Fibroblast of skin of abdomen (primary cell): ENCODE measurements at places on chromosomes 11 and 22.

- no peak for DNase-seq
Observed at GRCh38 chr11:2164861-2165555, 4.0 kb upstream of the INS start.

DNA sequence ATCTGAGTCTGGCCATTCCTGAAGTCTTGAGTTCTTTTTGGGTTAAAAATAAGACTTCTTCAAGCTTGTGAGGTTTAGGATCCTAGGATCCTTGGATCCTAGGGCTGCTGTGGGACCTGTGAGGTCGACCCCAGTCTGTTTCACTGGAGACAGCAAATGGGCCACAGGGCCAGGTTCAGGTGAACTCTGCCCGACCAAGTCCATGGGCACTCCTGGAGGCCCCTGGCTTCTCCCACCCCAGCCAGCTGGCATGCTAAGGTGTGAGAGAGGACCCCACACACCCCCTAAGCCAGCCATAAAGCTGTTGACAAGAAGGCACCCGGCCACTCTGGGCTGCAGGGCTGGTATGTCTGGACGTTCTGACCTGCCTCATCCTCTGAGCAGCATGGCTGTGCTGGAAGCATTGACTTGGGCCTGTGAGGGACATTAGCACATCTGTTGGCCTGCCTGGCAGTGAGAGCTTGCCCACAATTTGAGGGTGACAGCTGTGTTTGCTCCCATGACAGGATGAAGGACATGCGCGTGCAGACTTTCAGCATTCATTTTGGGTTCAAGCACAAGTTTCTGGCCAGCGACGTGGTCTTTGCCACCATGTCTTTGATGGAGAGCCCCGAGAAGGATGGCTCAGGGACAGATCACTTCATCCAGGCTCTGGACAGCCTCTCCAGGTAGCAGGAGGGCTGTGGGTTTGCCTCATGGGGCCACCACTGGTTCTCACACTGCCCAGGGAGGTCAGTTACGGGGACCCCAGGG, 16.0 kb downstream of the CLDN5 start:
- DNase-seq, result no peak

- peak; percentile 50 for DNase-seq
Observed at GRCh38 chr11:9231848-9232177, 33.3 kb downstream of the DENND5A start.

DNA sequence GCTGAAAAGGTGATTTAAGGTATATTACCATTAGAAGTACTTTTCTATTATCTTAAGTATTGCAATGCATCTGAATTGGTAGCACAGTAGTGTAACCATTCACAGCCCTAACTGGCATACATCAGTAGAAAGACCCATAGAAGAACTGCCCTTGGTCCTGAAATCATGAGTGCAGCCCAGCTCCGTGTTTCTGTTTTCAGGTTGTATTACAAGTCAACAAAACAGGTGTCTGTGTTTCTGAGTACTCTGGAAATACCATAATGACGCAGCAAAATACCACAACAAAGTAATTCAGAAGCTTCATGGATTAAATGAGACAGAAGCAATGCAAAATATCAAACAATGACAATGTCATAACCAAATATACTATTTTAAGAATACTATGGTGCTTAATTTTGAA, 226.3 kb downstream of the OPCML start:
- DNase-seq, result no peak

GRCh38 chr11:43751726-43752125, 71.2 kb downstream of the HSD17B12 start:
- DNase-seq, result no peak

- no peak for DNase-seq
Observed at GRCh38 chr11:94767291-94767690, 865 bp upstream of the AMOTL1 start.

DNA sequence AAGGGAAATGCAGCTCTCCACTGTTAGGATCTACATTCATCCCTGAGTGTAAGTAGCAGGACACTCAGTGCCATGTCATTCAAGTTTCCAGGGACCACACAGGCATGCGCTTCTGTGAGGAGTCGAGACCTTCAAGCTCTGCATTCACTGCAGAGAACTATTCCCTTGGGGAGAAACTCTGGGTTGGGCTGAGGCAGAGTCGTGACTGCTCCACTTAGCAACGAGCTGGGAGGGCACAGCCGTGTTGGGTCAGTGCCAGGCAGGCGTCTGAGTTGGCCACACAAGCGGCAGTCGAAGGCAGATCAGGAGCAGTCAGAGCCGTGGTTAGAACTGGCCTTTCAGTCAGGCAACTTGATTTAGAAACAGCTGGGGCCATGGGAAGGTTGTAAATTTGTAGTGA, 14.7 kb downstream of the MPEG1 start:
- peak; percentile 83 for DNase-seq

- no peak for DNase-seq
Observed at GRCh38 chr22:47474464-47474863, 712.0 kb downstream of the TBC1D22A start.

DNA sequence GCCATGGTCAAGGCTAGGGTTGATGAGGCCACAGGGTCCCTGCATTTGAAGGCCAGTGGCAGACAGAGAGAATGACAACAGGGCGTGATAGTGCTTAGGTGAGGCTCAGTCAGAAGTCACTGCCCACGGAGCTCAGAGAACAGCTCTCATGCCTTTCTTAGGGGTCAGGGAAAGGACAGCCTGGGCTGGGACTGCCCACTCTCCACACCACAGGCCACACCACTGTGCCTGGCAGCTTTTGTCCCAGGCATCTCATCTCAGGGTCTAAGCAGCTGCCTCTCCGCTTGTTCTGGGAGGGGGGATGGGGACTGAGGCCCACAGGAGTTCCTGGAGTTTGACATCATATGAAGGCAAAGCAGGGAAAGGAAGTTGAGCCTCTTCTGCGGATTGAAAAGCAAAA, 150.2 kb upstream of the B3GAT1 start:
- no peak for DNase-seq

GRCh38 chr11:61861634-61862033, 29.7 kb downstream of the FADS3 start:
- no peak for DNase-seq

GRCh38 chr11:1870721-1871466, 18.0 kb downstream of the LSP1 start:
- DNase-seq, result no peak

DNA sequence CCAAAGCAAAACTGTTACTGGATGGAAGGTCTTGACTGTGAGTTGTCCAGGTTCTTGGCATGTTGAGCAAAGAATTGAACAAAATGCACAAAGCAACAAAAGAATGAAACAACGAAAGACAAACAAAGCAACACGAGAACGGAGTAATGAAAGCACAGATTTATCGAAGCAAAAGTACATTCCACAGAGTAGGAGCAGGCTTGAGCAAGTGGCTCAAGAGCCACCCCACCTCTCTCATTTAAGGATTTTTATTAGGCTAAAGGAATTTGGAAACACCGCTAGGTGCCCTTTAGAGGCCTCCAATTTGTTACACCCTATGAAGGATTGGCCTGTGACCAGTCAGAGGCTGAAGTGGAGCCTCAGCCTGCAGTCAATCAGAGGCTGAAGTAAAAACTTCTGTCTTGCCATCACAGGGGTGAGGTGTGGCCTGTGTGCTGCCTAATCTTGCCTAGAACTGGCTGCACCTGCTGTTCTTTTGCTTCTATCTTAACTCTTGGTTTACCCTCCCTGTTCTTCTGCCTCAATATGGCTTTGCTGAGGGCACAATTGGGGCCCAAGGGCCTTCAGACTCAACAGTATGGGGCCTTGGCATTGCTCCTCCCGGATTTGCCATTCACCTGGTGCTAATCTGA, 59.4 kb upstream of the FTH1 start:
- no peak for DNase-seq

DNA sequence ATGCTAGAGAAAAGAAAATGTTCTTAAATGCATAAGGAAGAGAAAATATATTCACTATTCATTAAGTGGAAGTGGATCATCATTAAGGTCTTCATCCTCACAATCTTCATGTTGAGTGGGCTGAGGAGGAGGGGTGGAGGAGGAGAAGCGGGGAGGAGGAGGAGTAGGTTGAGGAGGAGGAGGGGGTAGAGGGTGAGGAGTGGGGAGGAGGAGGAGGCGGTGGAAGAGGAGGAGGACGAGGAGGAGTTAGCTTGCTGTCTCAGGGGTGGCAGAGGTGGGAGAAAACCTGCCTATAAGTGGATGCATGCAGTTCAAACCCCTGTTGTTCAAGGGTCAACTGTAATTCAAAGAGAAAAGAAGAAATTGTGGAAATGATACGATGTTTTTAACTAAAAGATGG, 71.6 kb downstream of the MYEOV start:
- DNase-seq, result no peak

DNA sequence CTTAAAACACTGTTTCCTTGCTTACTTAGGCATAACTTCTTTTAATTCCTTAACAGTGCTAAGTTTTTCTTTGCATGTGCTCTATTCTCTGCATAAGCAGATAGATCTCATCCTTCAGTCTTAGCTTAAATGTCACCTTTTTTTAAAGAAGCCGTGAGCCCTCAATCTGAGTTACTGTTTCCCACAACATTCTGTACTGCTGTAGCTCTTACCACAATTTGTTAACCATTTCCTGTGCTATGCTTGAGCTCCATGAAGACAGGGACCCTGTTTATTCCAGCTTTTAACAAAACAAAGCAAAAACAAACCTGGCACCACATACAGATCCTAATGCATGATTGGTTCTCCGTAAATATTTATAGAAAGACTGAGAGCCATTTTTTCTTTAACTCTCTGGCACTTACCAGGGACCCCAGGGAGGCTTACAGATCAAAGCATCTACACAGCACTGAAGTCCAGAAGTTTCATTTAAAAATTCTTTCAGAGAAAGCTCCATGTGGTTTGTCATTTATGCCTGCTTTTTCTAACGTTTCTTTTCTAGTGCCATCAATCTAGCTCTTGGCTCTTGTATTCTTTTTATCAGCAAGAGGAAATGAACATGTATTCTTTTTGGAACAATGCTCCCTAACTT, 74.9 kb downstream of the DYNC2H1 start:
- DNase-seq, result no peak

GRCh38 chr11:15038963-15039362, 34.4 kb upstream of the CALCB start:
- no peak for DNase-seq

DNA sequence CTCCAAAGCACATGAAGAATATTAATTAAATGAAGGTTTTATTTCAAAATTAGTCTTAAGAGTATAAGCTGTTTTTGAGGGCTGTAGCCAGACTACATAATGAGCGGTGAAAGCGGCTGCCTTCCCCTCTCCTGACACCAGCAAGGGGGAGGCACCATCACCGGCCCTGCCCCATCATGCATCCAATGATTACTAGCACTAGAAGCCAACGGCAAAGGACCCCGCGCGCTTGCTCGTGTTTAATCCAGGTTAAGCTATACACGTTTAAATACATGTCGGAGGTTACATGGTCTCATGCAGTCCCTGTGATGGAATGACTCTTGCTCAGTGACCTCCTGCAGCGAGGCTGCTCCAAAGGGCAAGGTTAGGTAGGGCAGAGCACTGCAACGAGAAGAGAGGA, 50.3 kb downstream of the FEZ1 start:
- no peak for DNase-seq
